ENCODE measurements at places on chromosomes 11 and 22.

- no peak for DNase-seq
Measured at GRCh38 chr11:6385046-6385777, 5.1 kb upstream of the SMPD1 start.

DNA sequence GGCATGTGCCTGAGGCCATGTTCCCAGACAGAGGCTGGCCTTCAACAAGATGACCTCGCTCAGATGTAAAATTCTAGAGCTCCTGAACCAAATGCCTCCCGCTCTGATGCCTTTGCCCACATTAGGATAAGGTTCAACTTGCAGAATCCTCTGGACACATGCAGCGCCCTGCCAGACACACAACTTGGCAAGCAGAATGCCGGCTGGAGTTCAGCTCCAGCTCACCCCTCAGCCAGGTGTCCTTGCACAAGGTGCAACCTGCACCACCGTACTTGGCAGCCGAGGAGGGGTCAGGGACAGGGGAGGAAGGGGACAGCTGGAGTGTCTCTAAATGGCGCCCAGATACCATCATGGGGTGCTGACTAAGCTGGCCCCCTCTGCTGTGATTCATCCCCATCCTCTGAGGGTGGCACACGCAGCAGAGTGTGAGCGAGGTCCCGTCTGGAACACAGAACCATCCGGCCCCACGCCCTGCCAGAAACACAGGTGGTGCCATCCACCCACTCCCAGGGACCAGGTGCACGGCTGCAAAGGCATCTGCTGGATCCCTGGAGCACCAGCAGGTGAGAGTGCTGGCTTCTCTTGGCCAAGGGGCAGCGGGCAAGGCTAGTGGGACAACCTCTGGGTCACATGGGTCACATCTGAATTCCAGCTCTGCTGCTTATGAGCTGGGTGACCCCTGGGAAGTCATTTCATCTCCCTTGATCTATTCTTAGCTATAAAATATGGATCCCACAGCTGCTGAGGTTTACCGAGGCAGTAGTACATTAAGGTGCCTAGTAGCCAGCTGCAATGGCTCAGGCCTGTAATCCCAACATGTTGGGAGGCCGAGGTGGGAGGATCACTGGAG is 12.8 kb downstream of the ZMAT5 start:
- no peak for DNase-seq

DNA sequence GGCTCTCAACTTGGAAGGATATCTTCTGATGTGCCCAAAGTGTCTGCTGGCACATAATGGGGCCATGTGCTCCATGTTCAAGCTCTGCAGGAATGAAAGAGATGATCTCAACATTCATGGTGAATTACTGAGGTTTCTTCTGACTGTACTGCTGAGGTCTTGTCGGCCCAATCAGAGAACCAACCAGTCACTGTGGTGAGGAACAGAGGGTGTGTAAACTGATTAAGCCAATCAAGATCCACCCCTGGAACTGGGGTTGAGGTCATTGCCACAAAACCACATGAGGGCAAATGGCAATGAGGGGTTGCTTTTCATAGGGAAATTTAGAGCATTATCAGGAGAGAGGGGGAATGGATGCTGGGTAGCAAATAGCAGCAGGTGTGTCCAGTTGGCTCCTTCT is 152.3 kb upstream of the RAG2 start:
- no peak for DNase-seq

GRCh38 chr11:42422090-42422489 is 889.7 kb upstream of the API5 start:
- no peak for DNase-seq

DNA sequence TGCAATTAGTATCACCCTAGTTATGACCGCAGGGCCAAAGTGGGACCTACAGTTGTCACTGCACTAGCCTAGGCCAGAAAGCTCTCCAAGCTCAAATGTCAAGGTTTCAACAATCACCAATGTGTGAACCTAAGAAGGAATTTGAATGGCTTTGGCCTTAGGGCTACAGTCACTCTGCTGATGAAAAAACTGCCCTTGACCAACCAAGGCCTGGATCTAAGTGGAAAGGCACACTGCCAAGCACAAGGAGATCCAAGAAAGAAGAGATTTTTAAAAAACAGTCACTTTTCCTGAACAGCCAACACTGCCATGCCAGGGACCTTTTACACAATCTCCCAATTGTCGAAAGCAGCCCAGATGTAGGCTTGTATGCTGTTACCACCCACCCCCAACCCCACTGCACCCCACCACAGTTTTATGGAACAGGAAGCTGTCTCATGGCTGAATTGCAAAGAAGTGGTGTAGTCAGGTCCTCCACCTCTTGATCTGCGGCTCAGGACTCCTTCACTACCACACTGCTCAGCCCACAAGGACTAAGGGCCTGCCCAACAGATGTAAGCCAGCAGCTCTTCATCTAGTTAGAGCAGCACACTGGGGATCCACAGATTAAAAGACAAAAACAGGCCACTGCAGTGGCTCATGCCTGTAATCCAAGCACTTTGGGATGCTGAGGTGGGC is 32.9 kb downstream of the SMCO4 start:
- DNase-seq = no peak

- no peak for DNase-seq
Measured at GRCh38 chr11:38538866-38539680, 1941.0 kb upstream of the RAG2 start.

DNA sequence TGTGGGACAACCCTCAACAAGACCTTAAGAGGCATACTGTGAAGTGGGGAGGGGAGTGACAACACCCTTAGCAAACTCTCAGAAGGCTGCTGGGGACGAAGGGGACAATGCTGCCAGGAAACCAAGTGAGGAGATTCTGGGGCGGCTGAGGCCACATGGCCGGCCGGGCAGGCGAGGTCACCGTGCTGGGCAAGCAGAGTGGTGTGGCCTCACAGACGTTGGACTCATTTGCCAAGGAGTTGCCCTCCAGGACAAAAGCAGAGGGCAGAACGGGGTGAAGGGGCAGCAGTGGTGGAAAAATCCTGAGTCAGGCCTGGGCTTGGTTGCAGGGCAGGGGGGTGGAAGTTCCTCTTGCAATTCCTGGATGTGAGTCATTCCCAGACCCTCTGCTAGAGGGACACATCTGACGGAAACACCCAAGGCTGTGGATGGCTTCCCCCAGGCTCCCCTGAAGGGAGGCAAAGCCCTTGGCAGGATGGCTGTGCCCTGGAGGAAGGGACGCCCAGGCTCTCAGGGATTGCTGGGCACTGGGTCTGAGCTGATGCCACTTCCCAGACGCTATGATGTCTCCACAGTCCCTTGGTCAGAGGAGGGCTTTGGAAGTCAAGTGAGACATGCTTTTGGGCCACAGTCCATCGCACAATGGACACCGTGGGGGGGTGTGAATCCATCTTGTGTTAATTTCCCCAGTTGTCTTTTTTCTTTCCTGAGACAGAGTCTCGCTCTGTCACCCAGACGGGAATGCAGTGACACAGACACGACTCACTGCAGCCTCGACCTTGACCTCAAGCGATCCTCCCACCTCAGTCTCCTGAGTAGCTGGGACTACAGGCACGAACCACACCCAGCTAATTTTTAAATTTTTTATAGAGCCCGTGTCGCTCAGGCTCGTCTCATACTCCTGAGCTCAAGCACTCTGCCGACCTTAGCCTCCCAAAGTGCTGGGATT is 16.2 kb upstream of the SHANK3 start:
- DNase-seq = no peak

GRCh38 chr22:29801796-29802195 is 34.6 kb downstream of the UQCR10 start:
- DNase-seq = no peak

- no peak for DNase-seq
Measured at GRCh38 chr11:123431619-123432018, 1.6 kb downstream of the GRAMD1B start.

DNA sequence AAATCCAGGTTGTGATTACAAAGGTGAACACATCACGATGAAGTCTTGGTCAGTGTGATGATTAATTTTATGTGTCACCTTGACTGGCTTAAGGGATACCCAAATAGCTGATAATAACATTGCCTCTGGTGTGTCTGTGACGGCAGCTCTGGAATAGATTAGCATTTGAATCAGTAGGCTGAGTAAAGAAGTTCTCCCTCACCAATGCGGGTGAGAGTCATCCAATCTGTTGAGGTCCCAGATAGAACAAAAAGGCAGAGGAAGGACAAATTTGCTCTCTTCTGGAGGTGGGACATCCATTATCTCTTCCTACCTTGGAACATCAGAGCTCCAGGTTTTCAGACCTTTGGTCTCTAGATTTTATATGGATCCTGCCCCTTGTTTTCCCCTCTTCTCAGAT is 856.2 kb upstream of the CCDC90B start:
- DNase-seq = no peak

GRCh38 chr22:22210375-22210774 is 34.2 kb upstream of the VPREB1 start:
- DNase-seq = no peak

DNA sequence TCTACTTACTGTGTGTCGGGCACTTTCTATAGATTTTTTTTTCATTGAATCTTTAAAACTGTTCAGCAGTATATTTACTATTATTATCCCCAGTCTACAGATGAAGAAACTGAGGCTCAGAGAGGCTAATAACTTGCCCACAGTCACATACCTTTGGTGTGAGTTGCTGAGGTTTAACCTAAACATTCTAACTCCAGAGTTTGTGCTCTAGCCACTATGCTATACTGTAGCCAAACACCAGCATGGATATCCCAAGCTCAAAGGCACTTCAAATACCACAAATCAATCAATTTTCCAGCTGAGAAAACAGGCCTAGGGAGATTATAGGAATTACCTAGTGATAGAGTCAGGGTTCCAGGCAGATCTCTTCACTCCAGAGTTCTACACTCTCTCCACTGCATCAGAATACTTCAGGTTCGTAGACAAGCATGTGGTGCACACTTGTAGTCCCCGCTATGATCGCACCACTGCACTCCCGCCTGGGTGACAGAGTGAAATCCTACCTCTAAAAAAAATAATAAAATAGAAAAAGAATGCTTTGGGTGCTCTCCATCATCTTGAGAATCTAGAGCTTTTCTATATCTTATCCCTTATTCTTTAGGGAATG is 20.4 kb upstream of the UPB1 start:
- no peak for DNase-seq

DNA sequence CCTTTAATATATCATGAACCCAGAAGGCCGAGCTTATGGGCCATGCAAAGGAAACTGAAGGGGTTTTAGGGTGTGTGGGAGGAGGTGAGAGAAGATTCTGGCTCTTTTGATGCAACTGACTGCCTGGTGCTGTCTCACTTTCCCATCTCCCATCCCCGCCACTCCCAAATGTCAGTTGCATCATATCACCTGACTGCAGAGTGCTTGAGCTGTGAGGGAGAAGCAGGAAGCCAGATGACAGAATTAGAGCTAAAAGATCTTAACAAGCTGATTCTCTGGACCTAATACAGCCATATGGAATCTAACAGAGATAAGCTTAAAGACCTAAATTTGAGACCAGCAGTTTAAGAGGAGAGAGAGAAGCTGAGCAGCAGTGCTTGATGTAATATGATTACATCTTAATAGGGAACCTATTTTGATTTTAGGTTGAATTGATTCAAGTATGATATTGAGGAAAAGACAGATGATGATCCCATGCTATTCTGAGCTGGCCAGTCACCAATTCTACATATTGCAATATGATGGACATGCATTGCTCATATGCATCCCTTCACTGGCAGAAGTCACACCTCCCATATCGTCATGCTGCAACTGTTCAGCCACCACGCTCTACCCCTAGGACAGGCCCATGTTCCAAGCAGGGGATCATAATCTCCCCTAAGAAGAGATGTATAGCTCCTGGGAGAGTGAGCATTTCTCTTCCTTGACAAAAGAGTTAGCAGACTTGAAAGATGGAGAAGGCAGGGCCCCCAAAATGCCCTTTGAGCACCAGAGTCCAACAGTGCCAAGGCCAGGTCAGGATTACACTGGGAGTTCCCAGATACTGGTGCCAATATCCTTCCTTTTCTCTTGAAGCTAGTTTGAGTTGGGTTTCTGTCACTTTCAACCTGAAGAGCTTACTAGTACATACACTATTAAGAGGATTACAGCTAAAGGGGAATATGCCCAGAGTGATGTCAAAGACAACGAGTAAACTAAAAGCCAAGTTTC is 44.9 kb downstream of the PLEKHA7 start:
- DNase-seq = no peak

GRCh38 chr11:128716661-128717210 is 22.9 kb downstream of the FLI1 start:
- DNase-seq = peak; percentile 47

DNA sequence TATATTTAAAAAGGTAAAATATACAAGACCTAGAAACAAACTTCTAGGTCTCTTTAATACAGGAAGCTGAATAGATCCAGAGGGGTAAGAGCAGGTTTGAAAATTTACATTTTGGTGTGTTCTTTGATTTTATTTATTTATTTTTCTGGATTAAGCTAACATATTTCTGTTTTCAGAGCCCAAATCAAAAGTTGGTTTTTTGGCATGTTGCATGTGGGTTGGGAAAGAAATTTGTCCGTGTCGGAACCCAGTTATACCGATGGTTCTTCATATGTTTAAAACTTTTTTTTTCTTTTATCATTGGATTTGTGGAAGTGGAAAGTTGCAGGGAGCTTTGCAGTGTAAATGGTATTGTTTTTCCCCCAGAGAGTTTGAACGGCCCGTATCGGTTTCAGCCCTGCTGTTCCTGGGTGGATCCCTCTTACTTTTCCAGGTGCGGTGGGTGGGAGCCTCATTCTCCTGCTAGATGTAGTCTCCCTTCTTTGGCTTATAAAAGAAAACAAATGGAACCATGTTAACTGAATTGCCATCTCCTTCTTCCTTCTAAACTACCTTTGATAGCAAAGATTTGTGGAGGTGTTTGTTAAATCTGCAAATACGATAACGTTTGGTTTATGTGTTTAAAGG is 746 bp downstream of the CTNND1 start:
- DNase-seq = no peak

DNA sequence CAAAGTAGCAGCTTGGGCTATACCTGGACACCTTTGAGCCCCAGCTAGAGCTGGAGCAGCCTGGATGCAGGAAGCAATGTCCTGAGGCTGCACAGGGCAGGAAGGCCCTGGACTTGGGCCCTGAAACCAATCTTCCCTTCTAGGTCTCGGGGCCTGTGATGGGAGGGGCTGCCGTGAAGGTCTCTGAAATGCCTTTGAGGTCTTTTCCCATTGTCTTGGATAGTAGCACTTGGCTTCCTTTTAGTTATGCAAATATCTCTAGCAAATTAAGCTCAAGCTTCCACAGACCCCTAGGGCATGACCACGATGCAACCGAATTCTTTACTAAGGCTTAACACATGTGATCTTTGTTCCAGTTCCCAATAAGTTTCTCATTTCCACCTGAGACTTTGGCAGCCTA is 40.0 kb downstream of the LINC01488 start:
- no peak for DNase-seq

DNA sequence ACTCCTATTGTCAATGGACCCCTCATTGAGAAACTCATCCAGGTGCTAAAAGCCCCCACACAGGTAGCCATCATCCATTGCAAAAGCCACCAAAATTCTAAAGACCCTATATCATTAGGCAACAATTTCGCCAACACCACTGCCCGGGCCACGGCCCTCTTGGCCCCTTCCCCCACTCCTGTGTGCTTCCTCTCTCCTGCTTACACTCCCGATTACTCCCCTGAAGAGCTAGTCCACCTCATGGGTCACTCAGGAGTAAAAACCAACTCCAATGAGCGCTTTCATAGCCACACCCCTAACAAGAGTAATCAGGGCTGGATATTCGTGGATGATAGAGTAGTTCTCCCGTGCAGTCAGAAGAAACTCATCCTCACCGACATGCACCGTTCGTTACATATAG is 8.9 kb upstream of the OR56A3 start:
- DNase-seq = no peak
